Tongue (tissue), 3 donors: ENCODE measurements at places on chromosomes 4 and X.

DNA sequence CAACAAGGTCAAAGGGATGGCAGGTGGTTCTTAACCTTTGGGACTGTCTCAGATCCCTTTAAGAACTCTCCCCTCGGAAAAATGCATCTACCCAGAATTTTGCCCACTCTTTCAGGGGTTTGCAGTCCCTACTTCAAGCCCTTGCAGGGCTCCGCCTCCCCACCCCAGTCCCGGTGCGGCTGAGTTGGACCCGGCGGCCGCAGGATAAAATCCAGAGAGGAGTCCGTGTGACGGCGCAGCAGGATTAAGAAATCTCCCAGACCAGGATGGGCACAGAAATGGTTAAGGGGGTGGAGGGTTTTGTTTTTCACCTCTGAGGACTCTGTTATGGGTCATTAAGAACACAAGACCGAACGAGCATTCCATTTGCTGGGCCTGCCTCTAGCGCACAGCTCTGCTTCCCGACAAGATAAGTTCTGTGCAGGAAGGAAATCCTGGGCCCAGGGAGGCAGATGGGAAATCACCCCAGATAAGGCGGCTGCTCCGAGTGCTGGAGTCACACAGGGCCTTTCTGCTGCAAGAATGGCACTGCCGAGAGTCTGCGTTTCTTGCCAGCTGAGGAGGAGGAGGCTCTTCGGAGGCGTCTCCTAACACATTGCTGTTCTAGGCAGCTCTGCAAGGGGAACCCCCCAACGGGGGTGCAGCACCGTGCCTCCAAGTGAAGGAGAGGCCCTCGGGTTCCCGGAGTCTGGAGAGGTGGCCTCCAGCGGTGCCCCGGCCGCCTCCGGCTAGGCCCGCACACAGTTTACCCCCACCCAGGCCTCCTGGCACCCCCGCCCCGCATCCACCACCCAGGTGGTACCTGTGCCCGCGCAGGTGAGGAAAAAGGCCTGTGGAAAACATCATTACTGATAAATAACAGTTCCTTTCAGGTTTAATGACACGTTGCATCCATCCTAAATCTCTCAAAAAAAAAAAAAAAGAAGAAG, 277.6 kb downstream of the BCOR start:
- DNase-seq, result no peak

- peak; percentile 60 for DNase-seq
Observed at GRCh38 chr4:80839281-80839680, 191.2 kb upstream of the BMP3 start.

- no peak for DNase-seq
Observed at GRCh38 chr4:1170156-1170975, 2.0 kb downstream of the SPON2 start.

- no peak for DNase-seq
Observed at GRCh38 chrX:143754183-143754582, 33.6 kb upstream of the SPANXN2 start.

GRCh38 chr4:1683261-1683735, 815 bp downstream of the FAM53A start:
- DNase-seq, result peak; percentile 53

DNA sequence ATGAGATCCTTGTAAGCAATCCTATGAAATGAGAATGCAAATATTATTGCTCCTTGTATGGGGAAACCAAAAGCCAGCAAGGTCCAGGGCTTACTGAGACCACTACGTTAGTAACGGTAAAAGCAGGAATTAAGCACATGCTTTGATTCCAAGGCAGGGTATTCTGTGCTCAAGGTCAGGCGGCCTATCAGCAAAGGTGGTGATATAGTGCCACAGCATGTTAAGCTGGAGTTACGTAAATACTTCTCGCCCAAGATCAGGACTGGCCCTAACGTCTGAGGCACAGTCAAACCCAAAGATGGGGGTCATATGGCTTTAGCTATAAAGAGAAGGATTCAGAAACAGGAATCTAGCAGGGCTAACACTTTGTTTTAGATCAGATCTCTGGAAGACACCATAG, 27.6 kb downstream of the SLC10A7 start:
- no peak for DNase-seq

GRCh38 chr4:141395246-141395830, 174.6 kb downstream of the ZNF330 start:
- no peak for DNase-seq

DNA sequence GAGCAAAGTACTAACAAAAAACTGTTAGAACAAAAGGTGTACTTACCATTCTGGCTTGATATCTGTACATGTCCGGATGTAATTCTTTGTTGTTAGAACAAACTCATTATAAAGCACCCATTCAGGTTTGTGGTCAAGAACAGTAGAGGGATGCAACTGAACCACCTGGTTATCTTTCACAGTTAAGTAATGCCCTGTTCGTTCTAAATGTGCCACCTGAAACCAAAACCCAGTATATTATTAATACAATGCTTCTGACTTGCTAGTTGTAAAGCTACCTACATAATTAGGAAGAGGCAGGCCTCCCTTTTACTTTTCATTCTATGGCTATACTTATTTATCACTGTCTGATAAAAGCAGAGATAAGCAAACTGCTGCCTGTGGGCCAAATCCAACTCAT, 54.8 kb downstream of the DHX15 start:
- no peak for DNase-seq

DNA sequence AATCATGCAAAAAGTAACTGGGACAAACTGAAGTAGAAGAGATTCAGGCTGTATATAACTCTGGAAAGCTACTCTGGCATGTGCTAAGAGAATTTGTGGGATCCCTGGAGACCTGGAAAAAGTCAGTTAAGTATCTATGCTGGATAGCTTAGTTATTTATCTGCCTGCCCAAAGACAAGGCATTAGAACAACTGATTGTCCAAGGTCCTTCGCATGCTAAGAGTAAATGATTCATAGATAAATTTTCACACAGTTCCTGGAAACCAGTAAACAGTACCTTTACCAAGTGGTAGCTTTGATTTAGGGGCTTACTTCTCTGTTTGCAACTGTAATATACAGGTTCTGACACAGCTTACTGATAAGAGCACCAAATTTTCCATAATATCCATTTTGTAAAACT, 104.8 kb downstream of the ATP11C start:
- no peak for DNase-seq

- no peak for DNase-seq
Observed at GRCh38 chr4:102429553-102429952, 71.6 kb upstream of the NFKB1 start.

GRCh38 chrX:130055103-130055502, 55.2 kb downstream of the ELF4 start:
- peak; percentile 88 for DNase-seq

DNA sequence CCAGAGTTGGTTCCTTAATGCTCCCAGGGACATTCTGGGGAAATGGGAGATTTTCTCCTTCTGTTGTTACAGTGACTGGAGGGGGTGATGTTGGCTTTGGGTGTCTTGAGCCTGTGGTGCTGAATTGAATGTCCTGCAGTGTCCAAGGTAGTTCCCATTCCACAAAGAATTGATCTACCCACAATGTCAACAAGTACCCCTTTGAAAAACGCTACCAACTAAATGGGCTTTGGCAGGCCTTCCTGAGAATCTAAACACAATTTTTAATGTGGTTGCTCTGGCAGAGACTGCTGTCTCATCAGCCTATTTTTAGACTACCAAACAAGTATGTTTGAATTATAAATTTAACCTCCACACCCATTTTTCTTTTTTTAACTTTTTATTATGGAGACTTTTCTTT, 69.4 kb downstream of the CCKAR start:
- DNase-seq, result no peak

- peak; percentile 44 for DNase-seq
Observed at GRCh38 chrX:97563531-97564133, 679.9 kb downstream of the RPA4 start.

GRCh38 chr4:52096048-52096447, 44.9 kb downstream of the SPATA18 start:
- no peak for DNase-seq

- DNase-seq, result no peak
Observed at GRCh38 chr4:55358668-55359067, 12.6 kb downstream of the SRD5A3 start.

- DNase-seq, result peak; percentile 91
Observed at GRCh38 chrX:120365320-120365719, 3.4 kb downstream of the ATP1B4 start.

- DNase-seq, result peak; percentile 68
Observed at GRCh38 chr4:182745237-182745636, 171.9 kb downstream of the DCTD start.

- DNase-seq, result peak; percentile 5
Observed at GRCh38 chr4:72340803-72341431, 228.1 kb downstream of the ADAMTS3 start.

DNA sequence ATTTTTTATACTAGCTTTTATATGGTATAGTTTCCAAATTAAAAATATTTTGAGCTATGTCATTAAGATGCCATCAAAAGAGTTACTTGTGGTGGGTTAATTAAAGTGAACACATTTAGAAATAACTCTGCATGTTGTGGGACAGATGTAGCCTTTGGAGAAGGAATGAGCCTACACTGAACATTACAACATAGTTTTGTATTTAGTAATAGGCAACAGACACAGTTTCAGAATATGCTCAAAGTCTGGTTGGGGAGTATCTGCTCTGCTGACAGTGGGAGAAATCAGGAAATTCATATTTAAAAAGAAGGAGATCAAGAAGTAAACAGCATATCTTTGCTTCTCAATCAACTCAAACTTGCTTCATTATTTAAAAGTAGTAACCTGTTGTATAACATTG, 23.7 kb downstream of the EMCN start:
- DNase-seq, result no peak

GRCh38 chr4:144575181-144575580, 70.8 kb upstream of the HHIP start:
- peak; percentile 45 for DNase-seq

DNA sequence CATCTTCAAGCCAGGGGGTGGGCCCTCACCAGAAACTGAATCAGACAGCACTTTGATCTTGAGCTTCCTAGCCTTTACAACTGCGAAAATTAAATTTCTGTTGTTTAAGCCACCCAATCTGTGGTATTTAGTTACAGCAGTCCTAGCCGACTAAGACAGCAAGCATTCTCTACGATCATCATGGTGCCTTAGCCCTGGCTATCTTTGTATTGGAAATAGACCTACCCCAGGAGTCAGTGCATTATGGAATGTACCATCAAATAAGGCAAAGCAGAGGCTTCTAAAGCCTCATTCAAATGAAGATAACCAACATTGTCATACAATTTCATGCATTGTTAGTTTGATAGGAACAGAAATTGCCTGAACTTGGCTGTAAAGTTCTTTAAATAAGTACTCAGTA, 75.0 kb downstream of the PARM1 start:
- DNase-seq, result no peak

DNA sequence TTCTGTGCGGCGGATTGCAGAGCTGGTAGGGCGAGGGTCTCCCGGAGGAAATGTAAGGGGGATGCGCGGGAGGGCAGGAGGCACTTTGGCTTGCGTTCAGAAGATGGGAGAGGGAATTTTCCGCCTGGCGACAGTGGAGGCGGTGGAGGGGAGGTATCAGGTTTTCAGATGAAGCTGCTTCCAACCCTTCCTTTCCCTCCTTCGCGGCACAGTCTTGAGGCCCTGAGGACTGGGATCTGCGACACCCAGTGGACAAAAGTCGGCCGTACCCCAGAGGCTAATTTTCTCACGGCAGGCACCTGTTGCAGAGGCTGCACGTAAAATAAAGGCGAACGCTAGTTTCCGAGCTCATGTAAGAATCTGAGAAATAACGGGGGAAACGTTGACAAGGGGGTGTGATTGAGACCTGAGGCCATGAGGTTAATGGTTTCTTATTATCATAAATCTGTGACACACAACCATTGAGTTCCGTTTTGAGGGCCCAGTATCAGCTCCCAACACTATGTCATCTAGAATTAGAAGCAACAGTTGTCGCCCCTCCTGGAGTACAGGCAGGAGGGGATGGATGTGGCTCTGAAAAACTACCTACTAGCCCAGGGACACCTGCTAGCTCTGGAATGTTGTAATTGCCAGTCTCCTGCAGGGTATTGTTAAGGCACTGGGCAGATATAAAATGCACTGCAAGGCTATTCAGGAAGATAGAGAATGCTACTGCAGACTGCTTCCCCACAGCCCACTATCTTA, 1.1 kb downstream of the ZCCHC18 start:
- peak; percentile 72 for DNase-seq

- DNase-seq, result peak; percentile 27
Observed at GRCh38 chr4:28225050-28225449, 1364.4 kb downstream of the STIM2 start.

GRCh38 chr4:10063544-10064300, 42.4 kb upstream of the SLC2A9 start:
- DNase-seq, result peak; percentile 69

DNA sequence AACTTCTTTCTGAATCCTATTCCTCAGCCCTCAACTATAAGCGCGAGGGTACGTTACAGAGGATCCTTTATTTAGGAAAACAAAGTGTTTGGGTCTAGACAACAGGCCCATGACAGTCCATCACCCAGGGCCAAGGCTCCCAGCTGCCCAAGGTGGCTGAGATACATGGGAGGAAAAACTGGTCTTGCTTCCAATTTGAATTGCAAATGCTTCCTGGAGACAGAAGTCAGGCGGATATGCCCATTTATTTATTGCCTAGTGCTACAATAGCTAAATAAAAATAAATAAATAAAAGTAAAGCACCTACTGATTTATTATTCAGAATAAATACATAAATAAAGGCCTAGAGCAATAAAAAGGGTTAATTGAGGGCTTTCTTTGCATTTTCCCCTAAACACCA, 248.7 kb downstream of the DHX15 start:
- DNase-seq, result no peak

- no peak for DNase-seq
Observed at GRCh38 chrX:71052721-71053120, 15.4 kb downstream of the SNX12 start.

DNA sequence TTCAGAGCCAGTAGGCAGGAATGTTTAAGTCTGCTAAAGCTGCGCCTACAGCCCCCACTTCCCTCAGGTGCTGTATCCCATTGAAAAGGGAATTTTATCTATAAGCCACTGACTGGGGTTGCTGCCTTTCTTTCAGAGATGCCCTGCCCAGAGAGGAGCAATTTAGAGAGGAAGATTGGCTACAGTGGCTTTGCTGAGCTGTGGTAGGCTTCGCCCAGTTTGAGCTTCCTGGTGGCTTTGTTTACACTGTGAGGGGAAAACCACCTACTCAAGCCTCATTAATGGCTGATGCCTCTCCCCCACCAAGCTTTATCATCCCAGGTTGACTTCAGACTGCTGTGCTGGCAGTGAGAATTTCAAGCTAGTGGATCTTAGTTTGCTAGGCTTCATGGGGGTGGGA, 67.7 kb upstream of the PRDM5 start:
- no peak for DNase-seq

DNA sequence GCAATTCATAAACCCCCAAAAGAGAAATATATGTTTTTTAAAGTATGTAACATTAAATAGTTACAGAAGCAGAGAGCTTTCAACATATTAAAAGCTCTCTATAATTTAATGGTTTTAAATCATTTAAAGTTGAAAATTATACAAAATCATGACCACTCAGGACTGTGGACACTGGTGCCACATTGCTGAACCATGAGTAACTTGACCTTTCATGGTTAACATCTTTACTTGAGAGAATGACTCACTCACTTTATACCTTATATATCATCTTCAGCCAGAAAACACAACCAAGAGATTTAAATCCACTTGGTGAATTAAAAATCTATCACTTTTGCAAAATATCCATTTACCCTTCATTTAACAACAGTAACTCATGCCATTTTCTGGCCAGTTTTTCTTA, 584.3 kb upstream of the SMIM31 start:
- DNase-seq, result no peak
